ENCODE measurements at places on chromosomes 7 and 10.

DNA sequence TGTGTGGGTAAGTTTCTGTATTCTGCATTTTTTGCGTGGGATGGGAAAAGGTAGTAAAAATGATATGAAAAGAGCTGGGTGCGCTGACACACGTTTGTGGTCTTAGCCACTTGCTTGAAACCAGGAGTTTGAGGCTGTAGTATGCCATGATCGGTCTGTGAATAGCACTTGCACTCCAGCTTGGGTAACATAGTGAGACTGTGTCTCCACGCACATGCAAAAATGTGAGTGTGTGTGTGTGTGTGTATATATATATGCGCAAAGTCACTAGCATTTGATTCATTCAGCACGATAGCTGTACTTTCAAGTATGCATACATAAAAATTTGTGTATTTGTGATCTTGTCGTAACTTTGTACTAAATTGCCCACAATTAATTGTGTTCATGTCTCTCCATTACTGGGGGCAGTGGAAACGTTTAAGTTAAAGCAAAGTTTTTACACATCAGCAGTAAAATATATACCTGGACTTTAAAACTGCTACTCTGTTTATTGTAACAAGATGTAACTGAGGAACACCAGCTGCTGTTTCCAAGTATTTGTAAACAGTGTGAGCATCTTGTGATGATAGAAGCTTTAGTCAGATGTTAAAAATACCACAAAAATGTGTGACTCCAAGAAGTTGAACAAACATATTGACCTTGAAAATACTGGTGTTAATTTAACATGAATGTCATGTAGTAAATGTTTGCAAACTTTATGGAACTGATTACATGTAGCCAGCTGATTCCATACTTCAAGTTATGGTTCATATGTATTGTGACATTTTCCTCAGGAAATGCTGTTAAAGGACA lies 1.6 kb downstream of the ZRANB1 start:
- DNase-seq = no peak

DNA sequence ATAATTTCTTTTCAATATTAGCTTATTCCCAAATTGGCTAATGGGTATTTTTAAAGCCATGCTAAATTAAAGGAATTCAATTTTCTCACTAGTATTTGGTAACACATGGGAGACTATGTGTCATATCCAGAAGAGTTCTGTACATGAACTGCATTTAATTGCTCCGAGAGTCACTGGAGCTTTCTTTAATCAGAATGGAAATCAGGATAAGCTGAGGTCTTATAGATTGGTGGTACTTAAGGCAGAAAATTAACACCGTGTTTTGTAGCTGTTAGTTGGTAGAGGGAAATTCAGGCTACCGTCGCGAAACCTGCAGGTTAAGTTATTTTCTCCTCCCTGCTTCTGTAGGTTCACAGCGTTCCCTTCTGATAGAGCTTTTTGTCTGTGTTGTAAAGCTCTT lies at the start of gene WEE2:
TSS of gene WEE2 (plus strand) at position 3 of the 400 bp plus-strand sequence. CDS start 406 bp downstream, outside the sequence.
- no peak for DNase-seq

- no peak for DNase-seq
Measured at GRCh38 chr10:131774681-131775085, 126.1 kb upstream of the PPP2R2D start.

DNA sequence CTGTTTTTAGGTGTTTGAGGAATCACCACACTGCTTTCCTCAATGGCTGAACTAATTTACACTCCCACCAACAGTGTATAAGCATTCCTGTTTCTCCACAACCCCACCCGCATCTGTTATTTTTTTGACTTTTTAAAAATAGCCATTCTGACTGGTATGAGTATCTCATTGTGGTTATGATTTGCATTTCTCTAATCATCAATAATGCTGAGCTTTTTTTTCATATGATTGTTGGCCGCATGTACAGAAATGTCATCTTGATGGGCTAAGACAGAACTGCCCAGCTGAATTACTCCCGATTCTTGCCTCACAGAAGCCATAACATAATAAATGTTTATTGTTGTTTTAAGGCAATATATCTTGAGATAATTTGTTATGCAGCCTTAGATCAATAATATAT lies 93.1 kb upstream of the DKK1 start:
- DNase-seq = no peak

DNA sequence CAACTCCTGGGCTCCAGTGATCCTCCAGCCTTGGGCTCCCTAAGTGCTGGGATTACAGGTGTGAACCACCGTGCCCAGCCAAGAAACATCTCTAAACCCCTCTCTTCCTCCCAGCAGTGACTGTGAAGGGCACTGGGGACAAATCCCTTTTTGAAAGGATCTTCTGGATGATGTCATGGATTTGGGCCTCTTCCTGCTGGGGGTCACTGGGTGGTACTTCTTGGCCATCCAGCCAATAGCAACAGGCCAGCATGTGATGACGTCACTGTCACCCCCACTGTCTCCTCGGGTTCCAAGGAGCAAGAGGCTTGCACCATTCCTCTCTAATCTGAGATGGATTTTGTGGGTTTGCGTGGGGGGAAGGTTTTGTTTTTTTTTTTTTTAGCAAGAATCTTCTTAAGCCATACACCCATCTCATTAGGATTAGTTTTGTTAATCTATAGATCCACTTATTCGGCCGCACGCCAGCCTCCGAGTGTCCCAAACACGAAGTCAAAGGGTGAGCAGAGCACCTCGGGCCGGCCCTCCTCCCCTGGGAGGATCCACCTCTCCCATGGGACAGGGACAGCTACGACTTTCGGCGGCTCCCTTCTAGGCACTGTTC lies 29.4 kb upstream of the TNRC18 start:
- no peak for DNase-seq

DNA sequence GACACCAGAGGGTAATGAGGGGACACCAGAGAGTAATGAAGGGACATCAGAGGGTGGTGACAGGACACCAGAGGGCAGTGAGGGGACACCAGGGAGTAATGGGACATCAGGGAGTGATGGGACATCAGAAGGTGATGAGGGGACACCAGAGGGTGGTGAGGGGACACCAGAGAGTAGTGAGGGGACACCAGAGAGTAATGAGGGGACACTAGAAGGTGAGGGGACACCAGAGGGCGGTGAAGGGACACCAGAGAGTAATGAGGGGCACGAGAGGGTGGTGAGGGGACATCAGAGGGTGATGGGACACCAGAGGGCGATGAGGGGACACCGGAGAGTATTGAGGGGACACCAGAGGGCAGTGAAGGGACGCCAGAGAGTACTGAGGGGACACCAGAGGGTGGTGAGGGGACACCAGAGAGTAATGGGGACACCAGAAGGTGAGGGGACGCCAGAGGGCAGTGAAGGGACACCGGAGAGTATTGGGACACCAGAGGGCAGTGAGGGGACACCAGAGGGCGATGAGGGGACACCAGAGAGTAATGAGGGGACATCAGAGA lies 10.6 kb downstream of the NACAD start:
- no peak for DNase-seq

DNA sequence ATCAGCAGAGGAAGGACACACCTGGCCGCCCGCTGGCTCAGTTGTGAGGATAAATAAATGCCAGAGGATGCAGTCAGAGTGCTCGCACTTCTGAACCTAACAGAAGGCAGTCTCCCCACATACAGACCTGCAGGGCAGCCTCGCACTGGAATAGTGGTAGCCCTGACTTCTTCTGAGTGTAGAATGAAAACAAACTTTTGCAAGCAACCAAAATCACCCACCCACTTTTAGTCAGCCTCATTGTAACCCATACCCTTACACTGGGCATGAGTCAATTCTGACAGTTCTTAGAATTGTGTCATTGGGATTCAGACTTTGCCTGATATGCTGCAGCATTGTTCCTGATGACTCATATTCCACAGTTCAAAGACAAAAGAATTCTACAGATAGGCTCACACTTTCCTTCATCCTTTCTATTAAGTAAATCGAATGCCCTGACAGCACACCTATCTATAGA lies 167.0 kb upstream of the CDK1 start:
- DNase-seq = no peak

GRCh38 chr10:96683065-96683464 lies 37.2 kb downstream of the PIK3AP1 start:
- DNase-seq = no peak

- DNase-seq = no peak
Measured at GRCh38 chr7:150675714-150676113, 9.8 kb upstream of the GIMAP2 start.

DNA sequence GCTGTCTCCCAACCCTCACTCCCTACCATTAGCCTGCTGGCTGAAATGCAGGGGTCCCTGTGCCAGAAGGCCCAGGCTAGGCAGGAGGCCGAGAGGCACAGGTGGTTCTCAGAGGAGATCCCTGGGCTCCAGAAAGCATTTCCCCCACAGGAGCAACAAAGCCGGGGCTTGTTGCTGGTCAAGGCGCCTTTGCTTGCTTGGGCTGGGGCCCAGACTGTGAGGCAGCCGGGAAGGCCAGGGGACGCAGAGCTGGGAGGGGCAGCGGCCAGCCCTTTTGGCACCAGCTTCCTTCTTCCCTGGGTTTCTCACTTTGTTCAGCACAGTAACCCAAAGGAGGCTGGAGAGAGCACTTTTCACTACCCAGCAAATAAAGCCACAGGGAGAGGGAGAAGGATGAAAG lies 48.6 kb downstream of the FBXW4 start:
- no peak for DNase-seq
